Nephron progenitor cell (in vitro differentiated cells): ENCODE measurements at places on chromosomes 16 and 17.

DNA sequence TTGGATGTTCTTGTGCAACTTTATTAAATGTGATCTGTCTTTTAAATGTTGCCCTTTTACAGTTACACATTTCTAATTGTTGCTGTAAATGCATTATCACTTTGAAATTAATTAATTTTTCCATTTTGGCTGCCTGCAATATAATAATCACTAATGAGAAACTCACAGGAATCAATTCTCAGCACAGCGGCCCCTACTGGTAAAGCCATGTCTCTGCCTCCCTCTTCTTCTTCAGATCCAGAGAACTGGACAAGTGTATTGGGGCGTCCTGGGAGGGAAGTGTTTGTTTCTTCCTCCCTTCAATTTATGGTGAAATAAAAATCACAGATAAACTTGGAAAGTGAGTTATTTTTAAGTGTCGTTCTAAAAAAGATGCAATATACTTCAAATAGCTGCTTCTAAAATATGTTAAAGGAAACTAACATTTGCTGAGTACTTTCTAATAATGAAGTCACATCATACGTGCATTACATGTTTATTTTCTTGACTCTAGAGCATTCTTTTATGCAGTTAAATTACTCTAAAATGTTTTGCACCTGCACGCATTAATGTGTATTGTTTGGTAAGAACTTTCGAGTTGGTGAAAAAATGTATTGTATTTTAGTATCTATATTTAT, 338.0 kb downstream of the WWOX start:
- H3K27ac ChIP-seq = no peak overlapping the region
- peaks cover 24% of the 10 kb centered on the region for H3K36me3 ChIP-seq
- H3K4me3 ChIP-seq = no peak overlapping the region

DNA sequence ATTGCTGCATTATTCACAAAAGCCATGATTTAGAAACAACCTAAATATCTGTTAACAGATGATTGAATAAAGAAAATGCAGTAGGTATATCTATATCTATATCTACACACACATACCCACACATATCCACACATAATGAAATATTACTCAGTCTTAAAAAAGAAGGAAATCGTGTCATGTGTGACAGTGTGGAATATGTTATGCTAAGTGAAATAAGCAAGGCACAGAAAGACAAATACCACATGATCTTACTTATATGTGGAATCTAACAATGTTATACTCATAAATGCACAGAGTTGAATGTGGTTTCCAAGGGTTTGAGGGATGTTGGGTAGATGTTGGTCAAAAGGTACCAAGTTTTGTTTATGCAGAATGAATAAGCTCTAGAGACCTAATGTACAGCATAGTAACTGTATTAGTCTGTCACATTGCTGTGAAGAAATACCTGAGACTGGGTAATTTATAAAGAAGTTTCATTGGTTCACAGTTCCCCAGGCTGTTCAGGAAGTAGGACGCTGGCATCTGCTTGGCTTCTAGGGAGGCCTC, 156.1 kb downstream of the FTO start:
- DNase-seq = no peak
- H3K4me3 ChIP-seq = no peak overlapping the region
- peaks cover 25% of the 10 kb centered on the region for H3K36me3 ChIP-seq
- H3K27me3 ChIP-seq = peaks cover 3% of the 10 kb centered on the region

GRCh38 chr16:81532491-81533174, 88.0 kb downstream of the CMIP start:
- peak; percentile 56 for DNase-seq
- H3K36me3 ChIP-seq = peaks cover 57% of the 10 kb centered on the region
- H3K4me3 ChIP-seq = no peak overlapping the region
- peak overlapping the region; percentile 68 for H3K27ac ChIP-seq

GRCh38 chr17:63222655-63223054, 223.5 kb downstream of the CYB561 start:
- H3K4me1 ChIP-seq = no peaks in the 10 kb centered on the region
- H3K4me3 ChIP-seq = no peak overlapping the region
- H3K27me3 ChIP-seq = no peaks in the 10 kb centered on the region

DNA sequence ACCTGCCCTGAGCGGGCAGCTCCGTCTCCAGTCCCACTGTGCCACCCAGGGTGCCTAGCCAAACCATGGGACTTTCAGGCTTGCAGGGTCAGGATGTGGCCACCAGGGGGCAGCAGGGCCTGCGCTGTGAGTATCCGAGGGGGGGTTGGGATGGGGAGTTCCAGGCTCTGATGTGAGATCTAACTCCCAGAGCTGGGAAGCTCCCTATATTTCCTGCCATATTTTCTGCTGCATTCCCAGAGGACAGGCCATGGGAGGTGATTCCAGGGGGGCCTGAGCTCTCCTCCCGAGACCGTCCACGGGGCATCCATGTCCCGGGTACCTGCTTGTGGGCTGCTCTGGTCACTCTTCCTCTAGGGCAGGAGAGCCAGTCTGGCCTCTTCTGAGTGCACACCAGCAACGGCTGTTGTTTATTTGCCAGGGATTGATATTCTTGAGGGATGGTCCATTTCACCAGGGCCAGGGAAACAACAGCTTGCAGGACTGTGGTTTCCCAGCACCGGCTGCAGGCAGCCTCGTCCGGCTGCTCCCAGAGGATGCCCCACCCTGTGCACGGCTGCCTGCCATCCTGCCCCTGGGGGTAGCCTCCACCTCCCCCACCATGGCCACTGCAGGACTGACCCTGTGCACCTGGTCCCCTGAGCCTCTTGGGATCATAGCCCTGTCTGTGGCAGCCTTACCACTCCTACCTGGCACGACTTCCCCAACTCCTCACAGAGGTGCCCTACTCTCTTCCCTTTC, 1.2 kb downstream of the GPR142 start:
- peaks cover 16% of the 10 kb centered on the region for H3K4me1 ChIP-seq
- H3K36me3 ChIP-seq = no peaks in the 10 kb centered on the region
- peaks cover 39% of the 10 kb centered on the region for H3K27me3 ChIP-seq

GRCh38 chr17:27494192-27495091, 38.2 kb downstream of the KSR1 start:
- H3K27me3 ChIP-seq = no peaks in the 10 kb centered on the region
- peak overlapping the region; percentile 82 for H3K27ac ChIP-seq
- H3K4me1 ChIP-seq = peaks cover 89% of the 10 kb centered on the region
- H3K36me3 ChIP-seq = peaks cover 1% of the 10 kb centered on the region
- peak overlapping the region; percentile 13 for H3K4me3 ChIP-seq

GRCh38 chr16:85424260-85425073, 188.7 kb upstream of the GSE1 start:
- no peak overlapping the region for H3K4me3 ChIP-seq
- H3K27ac ChIP-seq = no peak overlapping the region
- no peaks in the 10 kb centered on the region for H3K36me3 ChIP-seq
- peak; percentile 0 for DNase-seq
- H3K4me1 ChIP-seq = peaks cover 24% of the 10 kb centered on the region
- peaks cover 83% of the 10 kb centered on the region for H3K27me3 ChIP-seq

DNA sequence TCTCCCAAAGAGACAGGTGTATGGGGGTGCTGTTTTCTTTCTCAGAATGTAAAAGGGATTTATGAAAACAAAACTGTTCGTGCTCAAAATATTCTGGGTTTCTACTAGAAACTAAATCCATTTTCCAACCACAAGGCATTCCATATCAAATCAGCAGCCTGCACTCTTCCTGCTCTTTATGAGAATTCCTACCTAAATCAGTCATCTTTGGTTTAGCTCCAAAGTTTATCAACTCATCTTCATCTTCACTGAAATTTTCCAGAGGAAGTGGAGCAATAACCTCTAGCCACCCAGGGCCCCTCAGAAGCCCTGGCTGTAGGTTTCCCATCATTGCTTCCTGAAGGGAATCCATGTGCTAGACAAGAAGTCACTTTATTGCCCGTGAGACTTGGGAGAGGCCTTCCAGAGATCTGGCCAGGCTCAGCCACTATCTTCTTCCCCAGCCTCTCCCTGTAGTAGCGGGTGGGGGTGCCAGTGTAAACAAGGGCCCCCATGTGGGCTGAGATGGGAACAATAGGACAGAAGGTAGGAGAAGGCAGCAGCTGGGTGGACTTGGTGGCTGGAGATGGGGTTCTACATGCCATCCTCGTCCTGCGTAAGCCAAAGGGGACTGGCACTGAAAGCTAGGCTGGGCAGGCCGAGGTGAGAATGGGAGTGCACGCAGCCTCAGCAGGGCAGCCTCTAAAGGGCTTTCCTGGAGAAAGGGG, 22.0 kb upstream of the ALDH3A1 start:
- H3K27ac ChIP-seq = no peak overlapping the region
- no peak for DNase-seq
- H3K4me1 ChIP-seq = peaks cover 23% of the 10 kb centered on the region
- peaks cover 6% of the 10 kb centered on the region for H3K27me3 ChIP-seq

DNA sequence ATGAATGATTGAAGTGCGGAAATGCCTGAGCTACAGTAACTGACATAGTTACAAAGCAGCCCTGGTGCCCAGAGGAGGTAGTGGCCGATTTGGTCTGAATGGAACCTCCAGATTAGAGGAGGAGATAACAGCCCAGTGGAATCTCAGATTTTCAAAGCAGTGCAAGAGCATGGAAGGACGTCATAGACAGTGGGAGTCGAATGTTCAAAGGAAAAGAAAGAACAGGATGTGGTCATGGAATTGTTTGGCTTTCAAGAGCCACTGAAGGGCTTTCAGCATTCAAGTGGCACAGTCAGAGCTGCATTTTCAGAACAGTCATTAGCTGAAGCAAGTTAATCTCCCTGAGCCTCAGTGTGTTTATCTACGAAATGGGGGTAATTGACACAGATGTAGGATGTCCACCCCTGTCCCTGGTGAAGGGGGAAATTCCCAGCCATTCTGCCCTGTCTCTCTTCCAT, 104.6 kb upstream of the CACNG3 start:
- no peak overlapping the region for H3K27ac ChIP-seq
- no peak for DNase-seq
- H3K4me3 ChIP-seq = no peak overlapping the region
- no peaks in the 10 kb centered on the region for H3K4me1 ChIP-seq

DNA sequence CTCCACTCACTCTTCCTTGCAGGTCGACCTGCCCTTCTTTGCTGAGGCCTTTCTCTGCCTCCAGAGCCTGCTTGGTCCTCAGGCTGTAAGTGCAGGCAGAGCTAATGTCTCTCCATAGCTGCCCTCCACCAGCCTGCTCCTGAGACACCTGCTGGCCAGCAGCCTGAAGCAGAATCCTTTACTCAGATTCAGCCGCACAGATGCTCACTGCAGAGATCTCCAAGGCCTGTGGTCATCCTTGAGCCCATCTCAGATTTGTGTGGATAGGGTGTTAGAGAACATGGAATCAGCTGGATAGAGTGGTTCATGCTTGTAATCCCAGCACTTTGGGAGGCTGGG, 11.5 kb downstream of the DEXI start:
- H3K36me3 ChIP-seq = peaks cover 18% of the 10 kb centered on the region
- H3K4me3 ChIP-seq = no peak overlapping the region
- no peak overlapping the region for H3K27ac ChIP-seq

DNA sequence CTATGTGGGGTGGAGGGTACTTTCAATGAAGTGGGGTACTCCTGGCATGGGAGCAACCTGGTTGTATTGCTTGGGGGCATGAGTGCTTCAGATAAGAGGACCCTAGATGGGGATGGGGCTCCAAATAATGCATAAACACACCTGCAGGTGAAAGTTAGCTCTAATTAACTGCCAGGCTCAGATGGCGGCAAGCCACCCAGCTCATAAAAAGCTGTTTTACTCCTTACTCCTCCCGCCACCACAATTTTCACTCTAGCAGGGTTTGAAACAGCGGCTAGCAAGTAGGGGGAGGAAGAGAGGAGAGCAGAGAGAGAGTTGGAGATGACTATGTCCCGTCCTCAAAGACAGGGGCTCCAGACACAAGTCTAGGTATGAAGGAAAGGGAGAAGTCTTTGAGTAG, 117.7 kb upstream of the WSCD1 start:
- no peak overlapping the region for H3K27ac ChIP-seq
- no peak overlapping the region for H3K4me3 ChIP-seq
- H3K27me3 ChIP-seq = peaks cover 9% of the 10 kb centered on the region
- H3K36me3 ChIP-seq = peaks cover 9% of the 10 kb centered on the region

DNA sequence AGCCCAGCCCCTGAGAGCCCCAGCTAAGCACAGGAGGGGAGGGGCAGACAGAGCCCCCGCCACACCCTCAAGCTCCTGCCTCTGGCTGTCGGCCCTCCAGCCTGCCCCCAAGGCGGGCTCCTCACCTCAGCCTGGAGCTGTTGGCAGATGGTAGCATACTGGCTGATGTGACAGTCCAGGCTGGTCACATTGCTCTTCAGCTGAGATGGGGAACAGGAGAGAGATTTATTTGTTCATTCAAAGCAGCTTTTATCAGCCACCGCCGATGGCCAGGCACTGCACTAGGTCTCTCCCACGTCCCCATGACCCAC, 14.8 kb downstream of the KIF18B start:
- H3K4me3 ChIP-seq = no peak overlapping the region
- no peaks in the 10 kb centered on the region for H3K4me1 ChIP-seq
- peaks cover 41% of the 10 kb centered on the region for H3K36me3 ChIP-seq
- H3K27ac ChIP-seq = no peak overlapping the region

DNA sequence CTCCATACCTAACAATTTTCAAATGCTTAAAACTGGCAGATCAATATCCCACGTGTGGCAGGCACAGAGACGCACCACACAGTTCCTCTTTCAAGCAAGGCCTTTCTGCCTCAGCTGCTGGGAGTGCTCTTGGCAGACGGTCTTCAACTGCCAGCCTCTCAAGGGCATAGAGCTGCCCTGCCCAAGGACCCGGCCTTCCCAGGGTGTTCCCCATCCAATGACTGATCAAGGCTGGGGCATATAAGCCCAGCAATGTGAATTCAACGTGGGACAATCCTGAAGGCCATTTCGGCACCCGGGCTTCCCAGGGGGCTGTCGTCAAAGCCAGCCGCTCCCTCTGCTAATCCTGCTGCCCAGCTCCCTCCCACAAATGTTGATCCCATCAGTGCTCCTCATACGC, 107.1 kb downstream of the STX8 start:
- peak overlapping the region; percentile 48 for H3K27ac ChIP-seq
- peaks cover 16% of the 10 kb centered on the region for H3K4me1 ChIP-seq
- no peaks in the 10 kb centered on the region for H3K27me3 ChIP-seq

DNA sequence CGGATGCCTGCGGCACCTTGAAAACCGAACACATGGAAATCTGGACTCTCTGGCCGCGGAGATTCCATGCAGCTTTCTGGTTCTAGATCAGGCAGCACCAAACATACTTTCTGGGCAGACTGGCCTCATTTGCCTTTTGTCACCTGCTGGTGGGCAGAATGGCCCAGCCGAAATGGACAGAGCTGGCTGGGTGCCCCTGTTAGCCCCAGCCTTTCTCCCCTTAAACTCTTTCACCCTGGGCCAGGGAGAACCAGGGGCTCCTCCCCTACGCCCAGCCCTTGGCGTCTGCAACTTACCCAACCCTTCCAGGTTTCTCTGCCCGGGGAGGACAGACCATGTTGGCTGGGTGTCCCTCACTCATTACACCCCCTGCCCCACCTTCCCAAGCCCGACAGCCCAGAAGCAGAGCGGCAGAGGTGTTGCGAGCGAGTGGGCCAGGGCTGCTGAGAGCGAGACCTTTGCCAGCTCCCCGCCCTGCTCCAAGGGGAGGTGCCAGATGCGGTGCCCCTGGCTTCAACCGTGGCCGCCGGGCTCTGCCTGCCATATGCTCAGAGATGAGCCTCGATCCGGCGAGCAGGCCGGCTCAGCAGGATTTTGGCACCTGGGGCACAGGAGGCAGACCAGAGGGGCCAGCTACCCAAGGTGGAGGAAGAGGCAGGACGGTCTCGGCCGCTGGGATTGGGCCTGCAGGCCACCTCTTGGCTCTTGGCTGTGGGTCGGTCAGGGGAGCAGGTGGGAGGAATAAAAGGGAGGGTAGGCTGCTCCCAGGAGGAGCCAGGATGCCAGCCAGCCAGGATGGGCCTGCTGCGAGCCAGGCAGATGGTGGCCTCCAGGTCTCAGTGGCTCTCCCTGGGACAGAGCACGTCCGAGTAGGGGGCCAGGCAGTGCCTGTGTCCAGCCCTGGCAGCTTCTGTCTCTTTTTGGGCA, 191.3 kb downstream of the NTN1 start:
- H3K36me3 ChIP-seq = peaks cover 57% of the 10 kb centered on the region
- no peak overlapping the region for H3K27ac ChIP-seq
- H3K4me1 ChIP-seq = peaks cover 8% of the 10 kb centered on the region
- H3K4me3 ChIP-seq = no peak overlapping the region
- no peak for DNase-seq
- peaks cover 6% of the 10 kb centered on the region for H3K27me3 ChIP-seq
